Activated naive CD4-positive, alpha-beta T cell treated with anti-CD3 and anti-CD28 coated beads, Interleukin-2, amount 10 ng/mL, durations not matched to agents 7 days and 5 days (primary cell): ENCODE measurements at places on chromosomes 2 and 18.
A peak's percentile ranks its signal among the peaks of the same experiment; 100 is the strongest.

DNA sequence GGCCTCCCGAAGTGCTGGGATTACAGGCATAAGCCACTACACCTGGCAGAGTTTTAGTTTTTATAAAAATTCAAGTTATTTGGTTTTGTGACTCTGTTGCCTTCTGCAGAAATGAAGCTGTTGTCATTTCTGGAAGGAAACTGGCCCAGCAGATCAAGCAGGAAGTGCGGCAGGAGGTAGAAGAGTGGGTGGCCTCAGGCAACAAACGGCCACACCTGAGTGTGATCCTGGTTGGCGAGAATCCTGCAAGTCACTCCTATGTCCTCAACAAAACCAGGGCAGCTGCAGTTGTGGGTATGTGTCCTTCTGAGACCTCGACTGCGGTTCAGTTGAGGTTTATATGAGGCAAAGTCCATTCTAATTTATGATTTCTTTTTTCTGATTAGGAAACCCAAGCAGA is 7.2 kb downstream of the MTHFD2 start:
- H3K36me3 ChIP-seq = peaks cover 73% of the 10 kb centered on the region
- H3K4me1 ChIP-seq = peaks cover 78% of the 10 kb centered on the region
- H3K4me3 ChIP-seq = peak overlapping the region; percentile 56
- no peaks in the 10 kb centered on the region for H3K27me3 ChIP-seq
- H3K27ac ChIP-seq = peak overlapping the region; percentile 98

DNA sequence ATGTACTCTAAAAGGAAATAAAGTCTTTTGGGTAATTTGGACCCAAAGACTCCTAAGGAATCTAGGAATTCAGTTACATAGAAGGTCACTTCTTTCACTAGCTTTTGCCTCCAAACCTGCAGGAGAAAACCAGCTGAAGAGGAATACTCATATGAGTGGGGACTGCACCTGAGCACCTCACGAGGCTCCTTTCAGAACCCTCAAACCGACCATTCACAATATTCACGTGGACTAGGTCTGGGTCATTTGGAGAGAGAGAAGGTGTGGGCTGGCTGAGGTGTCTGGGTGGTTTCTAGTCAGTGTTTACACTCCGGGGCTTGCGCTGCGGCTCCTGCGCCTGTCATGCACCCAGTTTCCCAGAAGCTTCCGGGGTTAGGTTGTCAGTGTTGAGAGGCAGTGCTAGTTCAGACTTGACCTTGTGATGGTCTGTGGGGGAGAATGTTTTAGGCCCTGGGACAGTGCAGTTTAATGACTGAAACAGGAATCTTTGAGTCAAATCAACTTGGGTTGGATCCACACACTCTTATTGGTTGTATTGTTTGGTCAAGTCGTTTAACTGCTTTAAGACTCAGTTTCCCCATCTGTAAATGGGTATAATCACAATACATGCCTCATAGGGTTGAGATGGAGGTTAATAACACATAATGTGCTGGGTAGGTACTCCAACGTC is 78.4 kb downstream of the LIMS1 start:
- peaks cover 1% of the 10 kb centered on the region for H3K36me3 ChIP-seq
- peak overlapping the region; percentile 17 for H3K4me3 ChIP-seq
- H3K27ac ChIP-seq = peak overlapping the region; percentile 91
- H3K4me1 ChIP-seq = peaks cover 73% of the 10 kb centered on the region
- DNase-seq = peak; percentile 52

DNA sequence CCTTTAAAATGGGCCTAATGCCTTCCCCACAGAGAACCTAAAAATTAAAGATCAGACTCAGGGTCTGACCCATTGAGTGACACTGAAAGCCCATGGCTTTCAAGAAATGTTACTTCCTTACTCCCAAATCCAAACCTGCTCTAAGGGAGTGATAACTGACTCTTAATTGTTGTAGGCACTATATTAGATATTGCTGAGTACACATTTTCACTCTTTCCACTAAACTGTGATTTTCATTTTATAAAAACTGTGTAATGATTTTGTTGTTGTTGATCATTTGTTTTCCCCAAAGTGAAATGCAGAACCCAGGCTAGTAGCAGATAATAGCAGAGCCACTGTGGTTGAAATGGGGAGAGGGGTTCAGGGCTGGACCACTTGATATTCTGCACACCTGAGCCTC is 87.1 kb downstream of the LRRTM1 start:
- H3K27ac ChIP-seq = no peak overlapping the region
- H3K4me1 ChIP-seq = no peaks in the 10 kb centered on the region
- no peak for DNase-seq
- H3K27me3 ChIP-seq = no peaks in the 10 kb centered on the region
- no peaks in the 10 kb centered on the region for H3K36me3 ChIP-seq

GRCh38 chr2:192165842-192166241 is 28.9 kb downstream of the TMEFF2 start:
- H3K27ac ChIP-seq = no peak overlapping the region
- no peak for DNase-seq
- peaks cover 5% of the 10 kb centered on the region for H3K4me1 ChIP-seq

DNA sequence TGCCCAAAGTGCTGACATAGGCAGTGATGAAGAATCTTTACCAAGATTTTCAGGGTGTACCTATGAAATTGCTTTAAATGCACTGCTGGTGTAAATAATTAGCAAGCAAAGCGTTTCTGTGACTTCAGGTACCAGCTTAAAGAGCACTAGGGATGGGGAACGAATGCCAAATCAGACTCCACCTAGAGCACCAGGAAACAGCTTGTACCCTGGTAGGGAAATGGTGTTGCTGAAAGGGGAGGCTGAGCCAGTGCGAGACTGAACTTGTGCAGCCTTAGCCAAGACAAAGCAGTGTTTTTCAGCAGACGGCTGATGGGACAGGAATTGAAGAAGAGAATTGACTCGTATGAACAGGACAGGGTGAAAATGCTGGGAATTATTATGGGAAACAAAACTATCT is 65.6 kb downstream of the TWSG1 start:
- peaks cover 3% of the 10 kb centered on the region for H3K36me3 ChIP-seq
- no peak overlapping the region for H3K27ac ChIP-seq
- DNase-seq = no peak
- H3K4me1 ChIP-seq = peaks cover 12% of the 10 kb centered on the region
- H3K4me3 ChIP-seq = no peak overlapping the region
- H3K27me3 ChIP-seq = peaks cover 10% of the 10 kb centered on the region

DNA sequence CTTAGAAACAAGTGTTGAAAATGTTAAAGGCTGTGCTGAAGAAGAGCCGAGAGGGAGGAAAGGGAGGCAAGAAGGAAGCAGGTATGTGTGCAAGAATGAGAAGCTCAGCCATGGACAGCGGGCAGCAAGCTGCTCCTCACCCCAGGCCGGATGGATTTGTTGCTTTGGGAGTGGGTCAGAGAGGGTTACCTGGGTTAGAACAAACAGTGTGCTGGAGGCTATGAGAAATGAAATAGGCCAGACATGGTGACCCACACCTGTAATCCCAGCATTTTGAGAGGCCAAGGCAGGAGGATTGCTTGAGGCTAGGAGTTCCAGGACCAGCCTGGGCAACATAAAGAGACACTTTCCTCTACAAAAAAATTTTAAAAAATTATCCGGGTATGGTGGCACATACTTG is 97.5 kb downstream of the TANC1 start:
- no peak overlapping the region for H3K4me3 ChIP-seq
- no peak for DNase-seq
- H3K27ac ChIP-seq = no peak overlapping the region

- no peaks in the 10 kb centered on the region for H3K4me1 ChIP-seq
- DNase-seq = no peak
- no peaks in the 10 kb centered on the region for H3K36me3 ChIP-seq
- no peaks in the 10 kb centered on the region for H3K27me3 ChIP-seq
- H3K27ac ChIP-seq = no peak overlapping the region
- H3K4me3 ChIP-seq = no peak overlapping the region
These were observed 70.9 kb upstream of the ST6GAL2 start for GRCh38 chr2:106956879-106957278.

GRCh38 chr18:57575542-57575941 is 11.0 kb downstream of the FECH start:
- H3K27ac ChIP-seq = no peak overlapping the region
- H3K36me3 ChIP-seq = peaks cover 20% of the 10 kb centered on the region
- peaks cover 13% of the 10 kb centered on the region for H3K4me1 ChIP-seq
- H3K4me3 ChIP-seq = no peak overlapping the region
- no peaks in the 10 kb centered on the region for H3K27me3 ChIP-seq

GRCh38 chr2:239267288-239267951 is 133.4 kb downstream of the HDAC4 start:
- peaks cover 90% of the 10 kb centered on the region for H3K4me1 ChIP-seq

- no peak overlapping the region for H3K4me3 ChIP-seq
- no peaks in the 10 kb centered on the region for H3K36me3 ChIP-seq
- no peak overlapping the region for H3K27ac ChIP-seq
- peaks cover 5% of the 10 kb centered on the region for H3K27me3 ChIP-seq
- no peak for DNase-seq
These were observed 124.2 kb upstream of the HS6ST1 start for GRCh38 chr2:128442891-128443302.
